ENCODE measurements at places on chromosomes 5 and 9. TPM values are rescaled to one million over a fixed set of nuclear protein-coding genes. Genes with fewer than 3 reads are reported as not detected.

DNA sequence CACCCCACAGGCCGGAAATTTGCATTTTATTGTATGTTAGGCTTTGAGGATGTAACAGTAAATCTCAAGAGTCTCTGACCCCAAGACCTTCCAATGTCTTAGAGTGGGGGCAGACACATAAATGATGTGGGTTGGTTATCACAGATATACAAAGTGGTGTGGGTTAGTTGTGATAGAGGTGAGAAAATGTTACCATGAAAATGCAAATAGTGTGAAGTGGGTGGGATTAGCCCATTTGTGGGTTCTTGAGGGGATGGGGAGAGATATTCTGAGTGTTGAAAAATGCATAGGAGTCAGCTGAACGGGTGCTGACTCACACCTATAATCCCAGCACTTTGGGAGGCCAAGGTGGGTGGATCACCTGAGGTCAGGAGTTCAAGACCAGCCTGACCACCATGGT, 7.9 kb upstream of the RNF145 start:
- no peak for DNase-seq

- DNase-seq = no peak
These were observed 4.5 kb downstream of the PHF24 start for GRCh38 chr9:34962546-34962945.

DNA sequence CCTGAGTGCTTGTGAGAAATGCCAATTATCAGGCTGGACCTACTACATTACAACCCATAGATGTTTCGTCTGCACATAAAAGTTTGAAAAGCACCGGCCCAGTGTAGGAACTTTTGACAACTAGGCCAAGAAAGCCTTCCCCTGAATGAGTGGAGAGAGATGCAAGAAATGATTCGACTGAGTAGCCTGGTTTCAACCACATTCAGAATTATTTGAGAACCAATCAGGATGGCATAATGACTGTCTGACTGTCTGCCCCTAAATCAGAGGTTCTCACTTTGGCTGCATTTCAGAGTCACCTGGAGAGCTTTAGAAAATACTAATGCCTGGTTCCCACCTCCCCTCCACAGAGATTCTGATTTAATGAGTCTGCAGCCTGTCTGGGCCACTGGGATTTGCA, 61.1 kb downstream of the FRMD3 start:
- DNase-seq = no peak

DNA sequence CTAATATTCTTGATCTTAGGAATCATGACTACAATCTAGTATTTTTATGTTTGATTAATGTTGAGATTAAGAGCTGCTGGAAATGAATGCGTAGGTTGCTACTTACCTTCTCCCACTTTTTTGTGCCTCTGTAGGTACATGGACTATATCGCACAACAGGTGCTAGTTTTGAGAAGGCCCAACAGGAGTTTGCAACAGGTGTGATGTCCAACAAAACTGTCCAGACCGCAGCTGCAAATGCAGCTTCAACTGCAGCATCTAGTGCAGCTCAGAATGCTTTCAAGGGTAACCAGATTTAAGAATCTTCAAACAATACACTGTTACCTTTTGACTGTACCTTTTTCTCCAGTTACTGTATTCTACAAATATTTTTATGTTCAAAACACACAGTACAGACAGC, 115.0 kb downstream of the SCAMP1 start:
- DNase-seq = no peak

DNA sequence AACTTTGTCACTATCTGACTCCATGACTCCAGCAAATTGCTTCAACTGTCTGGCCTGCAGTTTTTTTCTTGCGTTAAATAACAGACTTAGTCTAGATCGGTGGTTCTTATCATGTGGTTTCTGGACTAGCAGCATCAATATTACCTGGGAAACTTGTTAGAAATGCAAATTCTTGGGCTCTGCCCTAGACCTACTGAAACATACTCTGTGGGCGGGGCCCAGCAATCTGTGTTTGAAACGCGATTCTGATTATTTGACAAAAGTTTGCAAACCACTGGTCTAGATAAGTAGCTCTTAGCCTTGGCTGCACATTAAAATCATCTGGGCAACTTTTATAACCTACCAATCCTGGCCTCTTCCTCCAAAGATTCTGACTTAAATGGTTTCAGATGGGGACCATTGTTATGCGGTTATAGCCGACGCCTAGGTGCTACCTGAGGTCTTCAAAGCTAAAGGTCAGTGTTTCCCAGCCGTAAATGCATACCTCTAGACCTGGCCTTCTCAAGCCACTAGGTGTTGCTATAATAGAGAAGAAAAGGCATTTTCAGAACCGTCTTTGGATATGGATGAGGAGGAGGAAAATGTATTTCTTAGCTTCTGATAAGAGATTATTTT, 74.0 kb downstream of the C9orf85 start:
- DNase-seq = no peak

The JAKMIP2 gene
- 0.79 TPM for total RNA-seq

- DNase-seq = no peak
These were observed 231.5 kb downstream of the MPDZ start for GRCh38 chr9:13047827-13048587.

The HTR1A gene
- not detected for total RNA-seq

DNA sequence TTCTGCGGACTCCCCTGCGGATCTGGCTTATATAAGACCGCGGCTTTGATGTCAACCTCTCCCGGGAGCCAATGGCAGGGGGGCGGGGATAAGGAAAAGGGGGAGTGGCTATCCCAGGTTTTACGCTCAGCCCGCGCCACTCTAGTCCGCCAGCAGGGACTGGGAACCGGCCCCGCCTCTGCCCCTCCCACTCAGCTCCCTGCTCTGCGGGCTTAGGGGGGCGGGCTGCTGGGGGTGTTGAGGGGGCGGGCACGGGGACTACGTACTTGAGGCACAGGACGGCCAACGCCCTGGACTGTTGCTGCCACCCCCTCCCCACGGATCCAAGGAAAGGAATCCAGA, at the start of gene HAND1:
Gene HAND1, minus strand, starts transcription at position 4 of the 342 bp plus-strand sequence. CDS start 219 bp downstream, outside the sequence.
- no peak for DNase-seq

DNA sequence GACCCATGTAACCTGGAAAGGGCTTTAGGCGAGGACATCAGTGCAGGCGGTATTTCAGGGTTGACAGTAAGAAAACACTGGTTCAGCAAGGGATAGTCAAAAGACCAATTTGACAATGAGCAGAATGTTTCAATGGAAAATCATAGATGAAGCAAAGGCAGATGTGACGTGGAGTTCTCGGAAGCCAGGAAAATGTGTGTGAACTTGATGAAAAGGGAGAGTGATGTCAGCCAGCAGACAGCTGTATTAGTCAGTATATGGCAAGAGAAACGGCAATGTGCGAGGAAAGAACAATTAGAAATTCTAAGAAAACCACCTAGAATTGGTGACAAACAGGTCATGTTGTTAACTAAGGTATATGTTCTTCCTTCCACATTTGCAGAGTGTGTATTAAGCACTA, 503.9 kb upstream of the DAB2 start:
- DNase-seq = no peak

The PALM2AKAP2 gene
- 18.2 TPM for total RNA-seq

The CDH6 gene
- total RNA-seq = not detected

The UAP1L1 gene
- total RNA-seq = 3.4 TPM

DNA sequence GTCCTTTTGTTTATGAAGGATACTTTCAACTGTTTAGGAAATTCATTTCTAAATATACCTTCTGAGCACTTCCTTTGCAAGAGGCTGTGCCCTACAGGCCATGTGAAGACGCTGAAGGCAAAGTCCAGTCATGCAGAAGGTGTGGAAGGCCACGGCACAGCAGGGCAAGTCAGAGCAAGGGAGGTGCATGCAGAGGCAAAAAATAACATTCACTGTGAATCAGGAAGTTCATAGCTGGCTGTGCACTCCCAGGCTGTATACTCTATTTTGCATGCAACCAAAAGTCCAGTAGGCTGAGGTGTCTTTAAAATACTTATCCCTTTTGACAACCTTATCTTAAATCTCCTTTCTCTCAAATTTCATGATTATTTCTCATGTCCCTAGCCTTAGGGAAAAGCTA, 50.3 kb downstream of the GNAQ start:
- no peak for DNase-seq

- no peak for DNase-seq
These were observed 61.4 kb downstream of the TSSK1B start for GRCh38 chr5:113373426-113373825.

The GRIN1 gene
- total RNA-seq = not detected

The SLCO6A1 gene
- total RNA-seq = not detected

- no peak for DNase-seq
These were observed 42.2 kb downstream of the FAM240B start for GRCh38 chr9:38677660-38678303.

The ADAMTS19 gene
- not detected for total RNA-seq

GRCh38 chr5:124614836-124615385, 131.5 kb downstream of the ZNF608 start:
- no peak for DNase-seq

The PRR16 gene
- 16.0 TPM for total RNA-seq

The FOXD4L3 gene
- not detected for total RNA-seq

The PCDHA7 gene
- total RNA-seq = 0.03 TPM

GRCh38 chr9:116099821-116100220, 53.8 kb upstream of the PAPPA start:
- DNase-seq = no peak

The SLC6A7 gene
- total RNA-seq = not detected

- DNase-seq = peak; percentile 20
These were observed 20.3 kb downstream of the EXOC3 start for GRCh38 chr5:463301-463700.

DNA sequence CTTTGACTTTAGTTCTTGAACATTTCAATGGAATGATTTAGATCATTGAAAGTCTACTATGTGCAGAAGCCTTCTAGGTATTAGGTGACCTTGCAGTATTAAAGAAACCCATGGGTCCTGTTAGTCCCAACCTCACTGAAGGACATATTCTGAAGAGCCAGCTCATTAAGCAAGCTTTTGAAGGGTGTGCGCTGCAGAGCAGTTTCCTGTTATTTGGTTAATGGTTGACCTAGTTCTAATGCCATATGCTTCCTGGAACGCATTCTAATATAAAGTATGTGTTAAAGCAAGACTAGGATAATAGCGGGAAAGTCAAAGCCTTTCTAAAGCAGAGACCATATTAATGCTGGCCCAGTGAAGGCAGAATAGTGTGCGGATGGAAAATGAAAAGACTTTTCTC, 20.1 kb downstream of the ZNF462 start:
- DNase-seq = no peak

- no peak for DNase-seq
These were observed 15.5 kb downstream of the CSF1R start for GRCh38 chr5:150070821-150071220.

DNA sequence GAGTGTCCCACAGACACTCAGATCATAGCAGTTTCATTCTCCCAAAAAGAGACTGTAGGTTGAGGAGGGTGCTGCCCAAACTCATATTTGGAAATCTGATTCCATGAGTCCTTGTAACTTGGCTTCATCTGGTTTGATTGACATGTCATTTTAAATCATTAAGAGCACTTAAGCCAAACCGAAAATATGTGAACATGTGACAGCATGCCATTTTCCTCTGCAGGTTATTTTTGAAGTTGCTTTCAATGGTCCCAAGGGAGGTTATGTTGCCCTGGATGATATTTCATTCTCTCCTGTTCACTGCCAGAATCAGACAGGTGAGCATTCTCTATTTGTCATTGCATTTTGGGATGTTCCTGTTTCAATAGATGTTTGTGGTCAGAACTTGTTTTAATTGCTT, 87.6 kb downstream of the MAMDC2 start:
- no peak for DNase-seq

GRCh38 chr9:120258096-120258495, 321.9 kb downstream of the CDK5RAP2 start:
- DNase-seq = no peak

DNA sequence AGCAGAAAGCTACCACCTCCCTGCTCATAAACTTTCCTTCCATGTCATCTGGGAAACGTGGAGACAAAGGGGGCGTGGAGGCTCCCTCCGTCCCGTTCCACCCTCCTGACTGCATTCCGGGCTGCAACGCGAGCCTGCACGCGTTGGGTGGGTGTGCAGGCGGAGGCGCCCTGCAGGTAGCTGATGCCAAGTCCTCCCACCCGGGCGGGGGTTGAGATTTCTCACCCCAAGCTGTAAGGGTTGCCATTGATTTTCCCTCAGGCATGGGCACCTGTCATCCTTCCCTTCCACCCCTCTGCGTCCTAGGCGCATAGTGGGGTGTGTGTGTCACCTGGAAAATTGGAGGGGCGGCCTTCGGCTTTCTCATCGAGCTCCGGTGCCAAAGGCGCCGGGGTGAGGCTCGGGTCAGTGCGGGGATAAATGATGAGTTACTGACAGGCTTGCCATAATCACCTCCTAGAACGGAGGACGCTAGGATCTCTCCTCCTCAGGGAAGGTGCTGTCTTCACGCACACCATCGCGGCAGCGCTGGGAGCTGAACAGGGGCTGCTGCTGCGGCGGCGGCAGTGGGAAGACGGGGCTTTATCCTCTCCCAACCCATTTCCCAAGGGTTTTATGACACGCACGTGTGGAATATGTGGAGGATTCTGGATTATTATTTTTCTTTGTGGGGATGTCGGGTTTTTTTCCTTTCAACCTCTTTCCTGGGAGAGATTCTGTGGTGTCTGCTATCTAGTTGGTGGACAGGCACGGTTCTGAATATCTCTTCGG, 973 bp downstream of the PLPPR1 start:
- no peak for DNase-seq

The CCL21 gene
- total RNA-seq = not detected

DNA sequence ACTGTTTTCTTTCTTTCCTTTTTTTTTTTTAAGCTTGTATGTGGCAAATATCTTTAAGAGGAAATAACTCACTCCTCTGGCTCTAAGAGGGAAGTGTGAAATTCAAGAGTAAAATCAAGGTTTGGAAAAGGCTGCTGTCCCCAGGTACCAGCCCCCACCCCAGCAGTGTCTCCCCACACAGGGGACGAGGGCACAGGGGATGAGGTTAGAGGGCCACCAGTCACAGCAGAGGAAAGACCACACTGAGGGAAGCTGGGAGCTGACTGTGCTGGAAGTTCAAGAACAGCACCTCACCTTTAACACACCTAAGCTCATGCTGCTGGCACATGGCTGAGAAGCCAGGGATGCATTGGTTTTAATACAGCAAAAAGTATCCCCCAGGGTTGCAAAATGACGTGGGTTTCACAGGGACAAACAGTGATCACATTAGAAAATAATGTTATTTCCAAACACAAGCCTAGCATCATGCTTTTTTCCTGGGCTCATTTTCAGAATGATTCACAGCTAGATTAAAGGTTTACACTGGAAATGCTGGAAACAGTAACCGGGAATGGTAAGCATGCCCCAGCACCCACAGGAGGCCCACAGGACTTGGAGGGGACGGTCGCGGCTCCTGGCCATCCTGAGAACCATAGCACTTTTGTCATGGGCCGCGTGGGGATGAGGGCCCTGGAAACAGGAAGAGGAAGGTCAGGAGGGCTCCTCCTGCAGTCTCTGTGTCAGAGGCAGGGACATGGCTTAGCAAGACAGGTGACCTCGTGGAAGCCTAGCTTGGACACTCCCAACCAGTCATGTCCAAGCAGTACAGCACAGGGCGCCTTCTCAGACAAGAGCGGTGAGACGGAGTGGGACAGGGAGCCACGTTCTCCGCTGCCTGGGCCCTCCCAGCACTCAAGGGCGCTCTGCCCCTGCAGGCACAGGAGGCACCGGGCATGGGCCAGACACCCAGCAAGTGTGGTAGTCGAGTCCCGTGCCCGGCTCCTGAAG, 6.9 kb downstream of the LPCAT1 start:
- peak; percentile 44 for DNase-seq
